ENCODE measurements at places on chromosomes 12 and 14.

DNA sequence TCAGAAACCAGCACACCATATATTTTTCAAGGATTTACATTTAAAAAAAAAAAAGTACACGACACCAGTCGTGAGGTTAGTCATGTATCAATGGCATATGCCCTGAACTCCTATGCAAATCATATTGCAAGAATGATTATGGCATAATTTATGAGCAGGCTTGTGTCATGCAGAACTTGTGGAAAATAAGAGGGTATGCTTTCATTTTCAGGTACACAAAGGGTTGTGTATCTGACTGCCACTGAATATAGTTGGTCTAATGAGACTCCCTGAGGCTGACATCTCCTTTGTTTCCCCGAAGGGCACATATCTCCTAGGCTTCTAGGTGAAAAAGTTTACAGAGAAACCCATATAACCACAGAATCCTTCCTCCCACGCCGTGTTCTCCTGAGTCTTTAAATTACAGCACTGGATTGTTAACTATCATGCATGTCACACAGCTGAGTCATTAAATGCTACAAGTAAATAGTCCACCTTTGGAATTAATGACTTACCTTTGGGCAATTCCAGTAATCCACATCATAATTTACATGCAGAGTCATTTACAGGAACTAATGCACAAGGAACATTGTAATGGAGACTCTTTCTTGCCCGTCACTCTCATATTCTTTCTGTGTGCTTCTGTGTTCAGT is 356.7 kb upstream of the DIO2 start:
- no peak for DNase-seq

- DNase-seq: no peak
Observed at GRCh38 chr12:102769323-102769916, 147.6 kb downstream of the PAH start.

GRCh38 chr12:3207175-3207574 is 130.0 kb downstream of the TSPAN9 start:
- DNase-seq: no peak

DNA sequence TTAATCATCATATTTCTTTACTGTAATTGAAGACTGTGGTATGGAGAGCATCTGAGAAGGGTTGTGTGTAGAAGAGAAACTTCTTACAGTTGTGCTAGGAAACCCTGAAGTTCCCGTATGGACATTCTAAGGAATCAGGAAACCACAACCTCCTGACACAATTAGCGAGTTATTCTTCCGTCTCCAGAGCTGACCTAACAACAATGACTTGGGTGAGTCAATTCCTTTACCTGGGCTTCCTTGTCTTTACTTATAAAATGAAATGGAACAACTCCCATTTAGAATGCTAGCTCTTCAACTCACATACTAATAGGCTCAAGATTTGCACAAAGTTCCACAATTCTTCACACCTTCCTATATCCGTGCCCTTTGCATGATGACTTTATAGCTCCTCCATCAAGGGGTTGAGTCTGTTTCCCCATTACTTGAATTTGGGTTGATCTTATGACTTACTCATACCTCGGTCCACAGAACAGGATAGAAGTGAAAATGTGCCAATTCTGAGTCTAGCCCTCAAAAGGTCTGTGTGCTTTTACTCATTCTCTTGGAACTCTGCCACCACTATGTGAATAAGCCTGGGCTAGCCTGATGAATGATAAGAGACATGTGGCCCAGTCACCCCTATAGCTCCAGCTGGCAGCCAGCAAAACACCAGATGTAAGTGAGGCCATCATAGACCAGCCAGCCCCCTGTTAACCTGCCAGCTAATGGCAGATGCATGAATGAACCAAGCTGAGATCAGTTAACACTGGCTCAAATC is 459.4 kb downstream of the ETNK1 start:
- no peak for DNase-seq

DNA sequence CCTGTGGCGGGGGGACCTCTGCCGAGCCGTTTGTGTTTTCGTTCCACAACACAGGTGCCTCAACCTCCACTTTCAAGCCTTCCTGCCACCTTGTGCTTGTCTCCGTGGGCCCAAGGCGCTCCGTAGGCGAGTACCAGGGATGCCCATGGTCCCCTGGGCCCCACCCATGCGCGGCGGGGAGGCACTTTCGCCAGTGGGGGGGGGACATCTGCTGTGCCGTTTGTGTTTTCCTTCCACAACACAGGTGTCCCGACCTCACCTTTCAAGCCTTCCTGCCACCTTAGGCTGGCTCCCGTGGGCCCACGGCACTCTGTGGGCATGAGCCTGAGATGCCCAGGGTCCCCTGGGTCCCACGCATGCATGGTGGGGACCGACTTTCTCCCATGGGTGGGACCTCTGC is 335.9 kb downstream of the ALG10 start:
- DNase-seq: no peak

DNA sequence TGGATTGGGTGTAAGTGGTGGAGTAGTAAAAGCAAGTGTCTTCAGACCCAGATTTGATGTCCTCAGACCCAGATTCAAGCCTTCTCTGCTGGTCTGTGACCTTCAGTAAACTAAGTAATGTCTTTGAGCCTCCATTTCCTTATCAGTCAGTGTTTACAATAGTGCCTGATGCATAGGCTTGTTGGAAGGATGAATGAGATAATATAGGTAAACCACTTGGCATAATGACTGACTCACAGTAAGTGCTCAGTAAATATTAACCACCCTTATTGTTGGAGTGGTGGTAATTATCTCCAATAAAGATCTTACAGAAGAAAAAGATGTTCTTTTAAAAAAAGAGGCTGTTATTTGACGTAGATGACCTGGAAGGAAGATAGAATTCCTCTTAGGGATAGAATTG is 86.2 kb downstream of the IGF1 start:
- no peak for DNase-seq

DNA sequence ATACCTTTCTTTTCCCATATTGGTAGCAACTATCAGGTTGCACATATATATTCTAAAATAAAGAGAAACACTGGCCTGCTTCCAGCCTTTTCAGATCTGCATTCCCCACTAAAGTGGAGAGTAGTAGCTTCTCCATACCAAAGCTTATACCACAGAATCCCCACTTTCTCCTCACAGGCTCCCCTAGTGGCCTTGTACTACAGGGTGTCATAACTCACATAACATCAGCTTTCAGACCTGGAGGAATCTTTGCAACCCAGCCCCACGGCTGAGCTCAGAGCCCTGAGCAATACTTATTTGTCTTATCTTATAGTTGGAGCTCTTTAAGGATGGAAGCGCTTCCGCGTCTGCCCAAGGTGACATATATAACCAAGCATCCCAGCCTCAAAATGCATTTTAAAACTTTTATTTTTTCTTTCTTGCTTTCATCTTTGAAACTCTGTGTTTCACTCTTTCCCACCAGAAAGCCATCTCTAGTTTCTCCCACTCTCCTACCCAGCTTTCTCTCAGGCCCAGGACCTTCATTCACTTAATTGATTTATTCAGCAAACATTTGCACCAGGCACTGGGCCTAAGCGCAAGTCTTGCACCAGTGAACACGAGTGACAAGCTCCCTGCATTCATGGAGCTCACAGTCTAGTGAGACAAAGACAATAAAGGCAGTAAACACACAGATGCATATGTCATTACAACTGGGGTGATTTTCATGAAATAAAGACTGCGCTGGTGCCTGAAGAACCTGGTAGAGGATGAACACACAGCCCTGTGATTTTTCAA is 254.7 kb downstream of the IPO8 start:
- DNase-seq: no peak

DNA sequence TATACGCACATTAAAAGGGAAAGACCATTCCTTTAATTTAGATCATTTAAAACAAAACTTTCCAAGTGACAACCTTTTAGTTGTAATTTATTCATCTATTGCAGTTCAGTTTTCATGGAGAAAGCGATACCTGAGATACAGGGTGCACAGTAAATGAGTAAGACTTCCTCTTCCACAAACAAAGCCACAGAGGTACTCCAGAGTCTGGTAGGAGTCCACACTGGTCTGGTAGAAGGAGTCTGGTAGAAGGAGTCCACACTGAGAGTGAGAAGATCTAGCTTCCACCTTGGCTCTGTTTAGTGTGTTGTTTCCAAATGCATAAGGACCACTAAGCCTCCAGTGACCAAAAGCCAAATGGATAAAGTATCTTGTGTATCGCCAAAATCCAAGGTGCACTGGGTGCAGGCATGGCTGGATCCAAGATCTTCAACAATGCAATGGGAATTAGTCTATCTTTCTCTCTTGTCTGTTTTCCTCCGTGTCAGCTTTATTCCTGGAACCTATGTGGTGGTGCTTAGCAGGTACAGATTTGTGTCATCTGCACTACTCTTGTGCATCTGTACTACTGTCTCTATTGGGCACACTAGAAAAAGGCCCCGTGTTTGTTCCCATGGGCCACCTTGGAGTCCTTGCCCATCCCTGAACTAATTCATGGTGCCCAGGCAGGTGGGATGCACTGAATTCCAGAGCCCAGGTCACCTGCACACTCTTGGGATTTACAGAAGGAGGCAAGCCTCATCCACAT is 331.1 kb downstream of the BCL11B start:
- DNase-seq: no peak

DNA sequence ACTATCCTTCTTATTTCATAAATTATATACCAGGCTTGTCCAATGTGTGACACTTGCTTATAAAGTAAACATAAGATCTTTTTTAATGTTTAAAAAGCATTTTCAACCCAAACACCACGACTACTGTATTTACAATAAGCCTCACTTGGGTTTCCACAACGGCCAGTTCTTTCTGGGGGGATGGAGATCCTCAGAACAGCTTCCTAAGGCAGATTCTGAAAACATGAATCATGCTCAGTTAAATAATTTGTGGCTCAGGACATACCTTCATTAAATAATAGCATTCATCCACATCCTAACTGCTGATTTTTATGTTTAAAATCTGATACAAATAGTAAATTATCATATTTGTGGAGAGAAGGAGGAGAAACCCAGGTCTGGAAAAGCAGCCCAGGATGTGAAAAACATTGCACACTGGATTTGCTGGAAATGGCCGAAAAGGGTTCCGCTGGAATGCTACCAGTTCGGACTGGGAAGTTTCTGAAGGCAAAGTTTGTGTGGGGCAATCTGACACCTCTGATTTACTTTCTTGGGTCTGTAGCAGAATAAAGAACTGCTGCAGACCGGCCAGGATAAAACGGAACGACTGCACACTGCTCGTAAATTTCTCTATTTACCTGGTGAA is 597 bp downstream of the GLT8D2 start:
- no peak for DNase-seq

DNA sequence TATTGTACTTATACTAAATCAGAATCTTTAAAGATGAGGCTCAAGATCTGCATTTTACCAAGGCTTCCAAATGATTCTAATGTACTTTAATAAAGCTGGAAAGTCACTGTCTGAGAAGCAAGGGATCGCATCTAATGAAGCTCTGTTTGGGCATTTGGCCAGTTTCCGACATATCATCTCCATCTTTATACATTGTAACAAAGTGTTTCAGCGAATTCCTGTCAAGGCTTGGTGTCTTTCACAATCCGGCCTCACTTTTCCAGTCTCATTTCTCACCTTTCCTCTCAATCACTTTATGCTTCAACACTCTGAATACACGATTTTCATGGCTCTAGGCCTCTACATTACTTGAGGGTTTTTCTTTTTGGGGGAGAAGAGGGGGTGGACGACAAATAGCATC is 27.5 kb upstream of the INSM2 start:
- DNase-seq: no peak

GRCh38 chr14:91681893-91682563 is 49.9 kb downstream of the CATSPERB start:
- no peak for DNase-seq

- DNase-seq: no peak
Observed at GRCh38 chr14:81849714-81850113, 316.1 kb upstream of the SEL1L start.

DNA sequence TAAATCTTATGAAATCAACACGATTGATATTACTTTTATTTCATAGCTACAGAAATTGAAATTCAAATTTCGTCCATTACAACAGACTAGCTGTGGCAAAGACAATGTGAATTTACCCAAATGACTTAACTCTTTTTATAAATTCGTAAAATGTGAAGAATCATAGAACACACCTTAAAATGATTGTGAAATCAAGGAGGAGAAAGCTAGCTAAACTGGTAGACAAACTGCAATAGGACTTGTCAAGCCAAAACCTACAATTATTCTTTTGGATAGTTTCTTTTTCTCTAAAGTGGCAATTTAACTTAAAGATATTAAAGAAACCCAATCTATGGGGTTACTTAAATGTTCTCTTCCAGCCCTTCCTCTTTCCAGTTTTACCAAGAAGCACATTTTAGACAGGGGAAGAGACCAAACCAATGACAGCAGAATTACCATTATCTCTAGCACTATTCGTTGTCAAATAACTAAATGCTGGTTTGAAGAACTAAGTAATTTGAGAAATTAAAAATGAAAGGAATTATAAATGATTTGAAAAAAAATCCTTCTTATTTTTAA is 807 bp upstream of the SLC16A7 start:
- DNase-seq: no peak

DNA sequence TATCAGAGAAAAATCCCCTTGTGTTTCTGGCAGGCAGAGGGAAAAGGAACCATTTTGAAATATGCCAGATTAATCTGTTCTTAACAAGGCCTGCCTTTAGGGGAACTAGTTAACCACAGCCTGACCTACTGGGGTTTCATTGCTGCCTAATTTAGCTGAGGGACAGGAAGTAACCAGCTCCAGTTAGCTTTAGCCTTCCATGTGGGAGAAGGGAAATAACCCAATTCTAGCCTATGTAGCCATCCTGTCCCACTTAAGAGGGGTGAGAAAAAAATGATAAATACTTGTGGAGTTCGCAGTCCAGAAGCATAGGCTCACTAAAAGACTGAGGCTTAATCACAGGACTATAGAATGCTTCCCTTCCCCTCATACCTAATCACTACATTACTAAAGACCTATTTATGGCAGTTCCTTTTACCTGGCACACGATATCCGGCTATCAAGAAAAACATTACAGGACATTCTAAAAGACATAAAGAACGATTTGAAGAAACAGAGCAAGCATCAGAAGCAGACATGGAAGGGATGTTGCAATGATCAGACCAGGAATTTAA is 22.8 kb downstream of the COX8C start:
- DNase-seq: no peak

DNA sequence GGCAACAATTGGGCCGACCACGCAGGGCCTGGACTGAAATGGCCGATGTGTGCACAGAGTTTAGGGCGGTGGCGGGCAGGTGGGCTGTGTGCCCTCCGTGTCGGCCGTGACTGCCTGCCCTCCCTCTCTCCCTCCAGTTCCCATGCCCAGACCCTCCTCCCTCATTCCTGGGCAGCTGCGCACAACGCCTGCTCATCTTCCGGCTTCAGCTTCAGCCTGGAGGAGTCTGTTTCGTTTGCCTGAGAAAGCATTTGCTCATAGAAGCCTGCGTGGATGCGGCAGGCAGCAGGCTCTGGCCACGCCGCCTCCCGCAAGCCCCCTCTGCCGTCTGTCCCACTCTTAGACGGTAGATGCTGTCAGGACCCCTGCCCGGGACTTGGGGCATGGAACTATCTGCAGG is 47.3 kb upstream of the FZD10 start:
- no peak for DNase-seq

GRCh38 chr12:82047446-82047845 is 288.3 kb upstream of the PPFIA2 start:
- no peak for DNase-seq

DNA sequence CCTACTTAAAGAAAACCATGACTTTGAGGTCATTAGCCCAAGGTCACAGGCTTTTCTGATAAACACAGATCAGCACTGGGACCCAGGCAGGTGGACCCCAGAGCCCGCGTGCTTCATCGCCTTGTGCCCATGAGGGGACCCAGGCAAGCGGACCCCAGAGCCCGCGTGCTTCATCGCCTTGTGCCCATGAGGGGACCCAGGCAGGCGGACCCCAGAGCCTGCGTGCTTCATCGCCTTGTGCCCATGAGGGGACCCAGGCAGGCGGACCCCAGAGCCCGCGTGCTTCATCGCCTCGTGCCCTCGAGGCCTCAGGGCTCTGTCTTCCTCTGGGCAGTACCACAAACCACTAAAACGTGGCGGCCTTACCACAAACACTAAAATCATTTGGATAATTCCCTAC is 31.7 kb downstream of the STX2 start:
- no peak for DNase-seq
